Pulmonary artery endothelial cell (primary cell): ENCODE measurements at places on chromosomes 12 and 14.

GRCh38 chr14:98901511-98902205, 370.3 kb downstream of the BCL11B start:
- no peak for DNase-seq

GRCh38 chr14:53391631-53392285, 238.6 kb upstream of the DDHD1 start:
- DNase-seq: no peak

DNA sequence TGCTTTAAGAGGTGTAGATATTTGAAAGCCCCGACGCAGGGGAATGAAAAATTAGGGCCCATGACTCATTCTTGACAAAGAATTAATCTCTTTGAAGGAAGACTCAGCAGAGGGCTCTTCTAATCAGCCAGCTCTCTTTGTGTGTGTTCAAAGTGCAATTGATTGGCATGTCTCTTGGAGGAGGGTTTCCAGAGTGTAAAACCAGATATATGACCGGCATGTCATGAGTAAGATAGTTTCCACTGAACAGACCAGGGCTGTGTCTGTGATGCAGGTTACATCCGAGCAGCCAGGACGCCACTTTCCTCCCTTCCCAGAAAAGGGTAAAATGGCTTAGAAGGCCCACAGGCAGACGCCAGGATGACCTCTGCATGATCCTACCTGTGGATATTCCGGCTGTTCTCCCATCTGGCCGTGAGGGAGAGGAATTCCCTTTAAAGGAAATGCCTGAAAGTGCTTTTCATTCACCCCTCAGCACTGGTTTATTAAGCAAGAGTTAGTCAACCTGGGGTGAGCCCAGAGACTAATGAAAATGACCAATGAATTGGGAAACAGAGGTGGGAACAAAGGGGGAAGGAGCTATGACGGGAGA, 7.2 kb upstream of the KRT75 start:
- DNase-seq: no peak

DNA sequence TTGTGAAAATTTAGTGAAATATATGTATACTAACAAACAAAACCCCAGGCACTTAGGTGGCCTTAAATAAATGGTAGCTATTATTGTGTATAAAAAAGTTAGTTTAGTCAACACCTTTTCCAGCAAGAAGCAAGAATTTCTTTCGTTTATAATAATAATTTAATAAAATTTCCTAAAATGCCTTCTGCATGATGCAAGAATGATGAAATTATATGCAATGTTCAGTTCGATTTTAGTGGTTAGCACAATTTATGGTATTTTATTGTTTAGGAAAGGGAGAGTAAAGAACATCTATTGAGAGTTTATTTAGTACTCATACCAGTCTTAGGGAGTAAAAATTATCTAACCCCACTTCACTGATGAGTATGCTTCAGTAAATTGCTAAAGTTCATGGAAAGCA, 290.8 kb downstream of the APAF1 start:
- DNase-seq: no peak

DNA sequence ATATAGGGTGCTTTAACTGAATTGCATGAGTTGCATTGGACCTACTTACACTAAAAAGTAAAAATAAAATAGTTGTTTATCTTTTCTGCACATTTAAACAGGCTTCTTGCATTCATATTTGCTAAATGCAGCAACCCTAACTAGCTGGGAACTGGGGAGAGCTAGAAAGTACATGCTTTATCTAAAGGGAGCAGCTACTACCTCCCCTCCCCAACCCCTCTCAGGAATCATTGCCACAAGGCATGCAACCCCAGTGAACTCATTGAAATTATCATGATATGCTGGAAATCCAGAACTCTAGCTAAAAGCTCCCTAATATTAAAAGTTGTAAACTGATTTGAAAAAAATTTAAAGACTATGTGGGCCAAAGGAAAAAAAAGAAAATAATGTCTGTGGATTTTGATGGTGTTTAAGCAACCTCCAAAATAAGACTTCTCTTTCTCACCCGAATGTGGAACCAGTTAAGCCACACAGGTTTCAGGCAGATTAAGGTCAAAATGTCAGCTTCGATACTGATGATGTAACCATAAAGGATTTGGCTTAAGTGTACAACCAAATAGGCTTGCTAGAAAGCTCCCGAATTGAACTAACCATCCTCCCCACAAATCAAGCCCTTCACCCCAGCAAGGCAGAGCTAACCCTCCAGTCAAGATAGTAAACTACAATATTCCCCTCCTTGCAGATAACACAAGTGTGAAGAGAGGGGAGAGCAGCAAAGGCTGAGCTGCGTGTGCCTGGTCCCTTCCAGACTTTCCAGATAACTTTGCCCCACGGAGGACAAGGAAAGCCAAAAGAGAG, 13.8 kb upstream of the POC1B start:
- no peak for DNase-seq

DNA sequence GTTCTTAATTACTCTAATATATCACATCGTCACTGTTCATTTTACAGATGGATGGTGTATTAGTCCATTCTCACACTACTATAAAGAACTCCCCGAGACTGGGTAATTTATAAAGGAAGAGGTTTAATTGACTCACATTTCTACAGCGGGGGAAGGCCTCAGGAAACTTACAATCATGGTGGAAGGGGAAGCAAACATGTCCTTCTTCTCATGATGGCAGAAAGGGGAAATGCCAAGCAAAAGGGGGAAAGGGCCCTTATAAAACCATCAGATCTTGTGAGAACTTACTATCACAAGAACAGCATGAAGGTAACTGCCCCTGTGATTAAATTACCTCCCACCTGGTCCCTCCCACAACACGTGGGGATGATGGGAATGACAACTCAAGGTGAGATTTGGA, 6.5 kb downstream of the TMBIM4 start:
- no peak for DNase-seq

DNA sequence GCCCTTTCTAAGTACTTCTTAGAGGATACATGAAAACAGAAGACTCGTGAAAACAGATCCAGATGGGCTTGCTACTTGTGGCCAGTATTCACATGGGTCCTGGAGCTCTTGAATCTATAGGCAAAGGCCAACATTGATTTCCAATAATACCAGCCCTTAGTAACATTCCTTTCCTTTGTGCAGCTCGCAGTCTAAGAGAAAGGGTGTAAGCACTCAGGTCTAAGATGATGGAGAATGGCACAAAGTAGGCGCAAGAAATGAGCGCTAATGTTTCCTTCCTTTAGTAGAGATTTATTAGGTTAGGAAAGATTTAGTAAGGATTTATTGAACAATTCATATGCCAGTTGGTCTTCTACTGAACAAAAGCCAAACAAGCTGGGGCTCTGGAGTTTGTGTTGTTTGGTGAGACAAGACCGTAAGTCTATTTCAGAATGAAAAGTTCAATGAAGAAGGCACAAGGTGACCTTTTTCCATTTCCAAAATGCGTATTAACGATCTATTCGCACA, 525 bp downstream of the RNU6-8 start:
- DNase-seq: no peak

DNA sequence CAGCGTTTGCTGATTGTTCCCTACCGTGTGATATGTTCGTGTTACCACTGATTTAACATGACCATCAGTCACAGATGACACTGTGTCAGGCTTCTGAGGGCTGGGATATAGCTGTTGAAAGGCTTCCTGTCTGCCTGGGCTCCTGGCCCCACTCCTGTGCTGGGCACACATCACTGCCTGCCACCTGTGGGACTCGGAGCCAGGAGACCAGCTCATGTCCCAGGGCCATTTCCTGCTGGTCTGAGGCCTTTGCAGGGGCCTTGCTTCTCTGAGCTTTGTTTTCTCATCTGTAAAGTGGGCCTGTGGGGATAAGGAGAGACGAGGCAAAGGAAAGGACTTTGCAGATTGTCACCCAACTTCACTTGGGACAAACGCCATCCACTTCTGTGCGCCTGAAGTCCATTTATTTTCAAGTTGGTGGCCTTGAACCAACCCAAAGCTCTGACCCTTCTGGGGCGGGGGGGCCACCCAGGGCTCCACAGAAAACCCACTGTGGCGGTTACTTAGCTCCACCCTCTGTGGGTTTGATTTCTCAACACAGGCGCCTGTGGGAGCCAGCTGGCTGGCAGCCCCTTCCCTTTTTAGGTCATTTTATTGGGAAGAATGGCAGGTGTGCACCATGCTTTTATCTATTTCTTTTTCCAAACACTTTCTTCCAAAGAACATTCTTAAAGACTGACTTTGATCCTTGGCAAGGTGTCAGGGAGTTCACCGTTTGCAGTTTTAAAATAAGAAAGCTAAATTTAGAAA, 54.1 kb downstream of the BEGAIN start:
- no peak for DNase-seq

- DNase-seq: peak; percentile 11
Measured at GRCh38 chr14:58805605-58806409, 168.0 kb downstream of the DACT1 start.

GRCh38 chr12:5889381-5890047, 55.5 kb downstream of the ANO2 start:
- no peak for DNase-seq

DNA sequence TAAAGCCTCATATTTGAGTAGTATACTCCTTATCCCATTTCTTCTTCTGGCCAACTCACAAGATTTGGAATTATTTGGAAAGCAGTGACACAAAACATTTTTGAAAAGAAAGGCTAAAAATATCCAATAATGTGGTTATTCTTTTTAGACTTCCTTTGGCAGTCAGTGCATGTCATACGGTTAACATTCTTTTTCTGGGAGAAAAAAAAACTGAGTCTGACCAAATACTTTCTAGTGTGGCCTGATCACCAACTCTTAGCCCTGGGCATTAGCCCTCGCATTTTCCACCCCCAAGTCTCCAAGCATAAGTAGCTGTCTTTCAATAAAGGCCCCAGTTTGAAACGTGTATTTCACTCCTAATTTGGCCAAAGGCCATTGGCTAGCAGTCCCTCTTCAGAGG, 5.9 kb downstream of the RASSF3 start:
- DNase-seq: no peak

GRCh38 chr12:111175396-111176094, 193.3 kb downstream of the PHETA1 start:
- DNase-seq: no peak

GRCh38 chr14:71566276-71566675, 366.0 kb upstream of the RGS6 start:
- DNase-seq: no peak

GRCh38 chr14:83164016-83164415, 1630.4 kb upstream of the SEL1L start:
- DNase-seq: no peak

DNA sequence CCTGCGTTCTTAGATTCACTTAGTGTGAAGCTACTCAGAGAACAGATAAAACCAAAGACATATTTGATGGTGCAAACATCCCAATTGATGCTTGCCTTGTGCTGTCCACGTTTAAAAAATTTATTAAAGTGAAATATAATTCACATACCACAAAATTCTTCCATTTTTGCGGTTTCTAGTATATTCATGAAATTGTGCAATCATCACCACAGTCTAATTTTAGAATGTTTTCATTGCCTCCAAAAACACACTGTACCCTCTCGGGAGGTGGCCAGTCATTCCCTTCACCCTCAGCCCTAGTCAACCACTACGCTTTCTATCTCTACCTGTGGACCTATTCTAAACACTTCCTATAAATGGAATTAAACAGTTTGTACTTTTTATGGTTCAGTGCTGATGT, 1109.2 kb downstream of the FLRT2 start:
- DNase-seq: no peak

- DNase-seq: no peak
Measured at GRCh38 chr12:58378028-58378427, 436.7 kb downstream of the ATP23 start.
